Stimulated activated CD8-positive, alpha-beta memory T cell treated with anti-CD3 and anti-CD28 coated beads, Interleukin-4, amount 100 ng/mL, for 24 hours (primary cell): ENCODE measurements at places on chromosomes 1 and 21.
A peak's percentile ranks its signal among the peaks of the same experiment; 100 is the strongest.

DNA sequence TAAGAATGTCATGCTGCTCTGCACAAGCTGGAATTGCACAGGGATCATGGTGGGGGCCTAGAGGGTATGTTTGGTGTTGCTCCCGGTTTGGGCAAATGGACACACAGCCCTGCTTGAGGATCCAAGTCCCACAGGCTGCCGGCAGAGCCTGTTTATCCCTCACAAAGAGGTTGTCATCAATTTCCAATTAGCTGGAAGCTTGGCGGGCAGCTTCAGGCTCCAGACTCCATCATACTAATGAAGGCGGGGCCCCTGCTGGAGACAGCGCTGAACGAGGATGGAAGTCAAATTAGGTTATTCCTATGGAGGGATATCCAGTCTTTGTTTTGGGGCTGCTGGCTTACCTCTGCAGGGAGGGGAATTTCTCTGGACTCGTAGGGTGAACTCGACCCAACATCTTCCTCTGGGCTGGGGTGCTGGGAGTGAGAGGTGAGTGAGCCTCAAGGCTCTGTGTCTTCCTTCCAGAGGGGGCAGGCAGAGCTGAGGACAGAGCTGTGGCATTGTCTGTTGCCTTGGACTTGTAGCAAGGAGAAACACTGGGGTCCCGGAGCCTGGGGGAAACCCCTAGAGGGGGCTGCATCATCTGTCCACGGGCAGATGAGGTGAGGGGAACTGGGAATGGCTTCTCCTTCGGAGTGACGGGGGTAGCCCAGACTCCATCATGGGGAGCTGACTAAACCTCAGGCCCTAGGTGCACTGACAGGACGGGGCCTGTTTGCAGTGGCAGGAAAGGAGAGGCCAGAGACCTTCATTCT lies 24.9 kb upstream of the PARP1 start:
- no peak for DNase-seq

- DNase-seq: no peak
Observed at GRCh38 chr1:41941381-41941780, 22.7 kb upstream of the HIVEP3 start.

- peak; percentile 24 for DNase-seq
Observed at GRCh38 chr1:110203021-110203661, 7.0 kb upstream of the KCNC4 start.

DNA sequence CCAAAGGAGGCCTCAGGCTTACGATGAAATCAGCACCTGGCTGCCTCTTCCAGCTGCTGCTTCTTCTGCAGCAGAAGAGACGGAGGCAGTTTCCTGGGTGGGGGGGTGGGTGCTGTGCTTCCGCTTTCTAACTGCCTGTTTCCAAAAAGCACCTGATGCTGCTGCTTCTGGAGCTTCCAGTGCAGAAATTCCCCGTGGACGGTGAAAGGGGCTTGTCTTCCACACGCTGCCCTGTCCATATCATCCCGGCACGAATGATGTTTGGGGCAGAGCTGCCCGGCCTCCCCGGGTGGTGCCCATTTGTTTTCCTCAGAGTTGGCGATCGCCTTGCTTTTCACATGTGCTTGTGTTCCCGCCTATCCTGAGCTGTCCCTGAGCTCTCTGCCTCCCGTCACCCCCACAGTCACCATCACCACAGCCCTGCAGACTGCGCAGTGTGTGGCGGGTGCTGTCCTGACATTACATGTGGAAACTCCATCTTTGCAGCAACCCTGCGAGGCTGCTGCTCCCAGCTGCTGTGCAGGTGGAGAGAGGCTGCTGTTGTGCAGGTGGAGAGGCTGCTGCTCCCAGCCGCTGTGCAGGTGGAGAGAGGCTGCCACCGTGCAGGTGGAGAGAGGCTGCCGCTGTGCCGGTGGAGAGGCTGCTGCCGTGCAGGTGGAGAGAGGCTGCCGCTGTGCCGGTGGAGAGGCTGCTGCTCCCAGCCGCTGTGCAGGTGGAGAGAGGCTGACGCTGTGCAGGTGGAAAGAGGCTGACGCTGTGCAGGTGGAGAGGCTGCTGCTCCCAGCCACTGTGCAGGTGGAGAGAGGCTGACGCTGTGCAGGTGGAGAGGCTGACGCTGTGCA lies 1.8 kb downstream of the TTLL10 start:
- DNase-seq: no peak

DNA sequence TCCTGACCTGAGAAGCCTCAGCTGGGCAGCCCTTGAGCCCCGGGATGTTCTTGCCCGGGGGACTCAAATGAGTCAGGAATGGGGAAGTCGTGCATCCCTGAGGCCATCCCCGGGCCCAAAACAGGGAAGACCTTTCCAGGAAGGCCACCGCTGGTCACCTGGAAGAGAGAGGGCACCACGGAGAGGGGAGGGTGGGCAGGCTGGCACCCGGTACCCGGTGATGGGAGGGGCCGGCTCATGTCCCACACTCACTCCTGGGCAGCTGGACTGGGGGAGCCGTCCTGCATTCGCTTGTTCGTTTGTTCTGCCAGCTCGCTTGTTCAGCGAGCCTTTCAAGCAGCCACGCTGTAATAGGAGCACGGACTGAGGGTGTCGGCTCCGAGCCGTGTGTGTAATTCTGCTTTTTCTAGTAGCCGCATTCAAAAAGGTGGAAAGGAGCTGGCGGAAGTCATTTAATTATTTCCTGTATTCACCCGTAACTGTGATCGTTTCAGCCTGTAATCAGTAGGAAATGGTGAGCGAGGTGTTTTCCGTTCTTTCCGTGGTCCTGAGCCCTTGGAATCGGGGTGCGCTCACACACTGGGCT lies 48.4 kb upstream of the CCDC27 start:
- no peak for DNase-seq
